ENCODE measurements at places on chromosomes 6 and 20. TPM values are rescaled to one million over a fixed set of nuclear protein-coding genes. Genes with fewer than 3 reads are reported as not detected.

DNA sequence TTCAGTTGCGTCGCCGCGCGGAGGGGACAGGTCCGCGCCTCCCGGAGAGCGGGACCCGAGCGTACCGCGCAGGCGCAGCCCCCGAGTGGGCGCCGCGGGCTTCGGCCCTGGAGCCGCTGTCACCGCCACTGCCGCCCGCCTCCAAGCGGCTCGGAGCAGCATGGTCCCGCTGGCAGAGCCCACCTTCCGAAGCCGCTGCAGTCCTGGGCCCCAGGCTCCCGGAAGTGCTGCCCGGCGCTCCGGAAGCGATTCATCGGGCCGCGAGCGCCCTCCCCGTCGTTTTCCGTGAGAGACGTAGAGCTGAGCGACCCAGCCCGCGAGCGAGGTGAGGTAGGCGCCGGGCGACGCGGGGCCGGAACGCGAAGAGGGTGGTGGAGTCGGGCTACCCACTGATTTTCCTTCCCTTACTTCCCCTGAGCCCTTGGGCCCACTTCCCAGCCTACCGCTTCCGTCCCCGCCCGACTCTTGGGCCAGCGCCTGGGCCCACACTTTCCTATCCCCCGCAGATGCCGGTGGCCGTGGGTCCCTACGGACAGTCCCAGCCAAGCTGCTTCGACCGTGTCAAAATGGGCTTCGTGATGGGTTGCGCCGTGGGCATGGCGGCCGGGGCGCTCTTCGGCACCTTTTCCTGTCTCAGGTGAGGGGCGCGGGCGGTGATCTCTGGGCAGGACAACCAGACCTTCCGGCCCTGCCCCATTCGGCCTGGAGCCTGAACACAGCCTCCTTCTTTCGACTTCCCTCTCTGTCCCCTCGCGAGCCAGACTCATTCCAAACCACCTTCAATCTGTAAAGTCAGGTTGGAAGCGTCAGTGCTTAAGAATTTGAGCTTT lies at the start of the genes NFS1 and ROMO1:
NFS1 (minus strand) TSS at position 226 of the 830 bp plus-strand sequence; CDS start at position 162, 64 bp downstream.
ROMO1 (plus strand) TSS at position 279 of the 830 bp plus-strand sequence; CDS start at position 507, 228 bp downstream.
- peak; percentile 76 for DNase-seq

DNA sequence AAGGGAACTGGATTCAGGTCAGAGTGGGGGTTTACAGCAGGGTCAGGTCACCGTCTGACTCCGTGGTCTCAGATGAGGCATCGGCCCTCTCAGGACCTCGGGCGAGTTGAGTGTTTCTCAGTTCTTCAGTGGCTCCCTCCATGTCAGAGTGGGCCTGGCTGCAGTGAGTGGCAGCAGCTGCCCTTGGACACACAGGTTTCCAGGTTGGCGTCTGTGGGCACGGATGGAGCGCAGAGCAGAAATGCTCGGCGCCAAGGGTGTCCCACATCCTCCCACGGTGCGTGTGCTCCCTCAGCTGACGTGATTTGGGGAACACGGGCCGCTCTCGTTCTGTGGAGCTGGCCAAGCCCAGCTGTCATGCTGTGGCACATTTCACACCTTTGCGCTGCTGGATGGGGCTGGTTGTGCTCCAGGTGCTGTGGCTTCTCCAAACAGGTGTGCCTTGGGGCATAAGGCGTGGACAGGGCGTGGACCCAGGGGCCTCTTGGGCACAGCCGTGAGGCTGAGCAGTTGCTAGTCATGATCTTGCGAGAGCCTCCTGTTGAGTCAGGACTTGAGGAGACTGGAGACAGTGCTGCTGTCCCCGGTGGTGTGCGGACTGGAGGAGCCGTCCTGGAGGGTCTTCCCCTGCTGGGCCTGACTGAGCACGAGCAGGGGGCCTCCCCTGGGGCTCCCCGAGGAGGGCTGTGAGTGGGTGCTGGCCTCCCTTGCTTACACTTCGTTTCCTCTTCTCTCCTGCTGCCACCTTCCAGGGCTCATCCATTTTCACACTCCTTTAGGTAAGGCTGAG lies 9.5 kb upstream of the DNAJC5 start:
- no peak for DNase-seq

DNA sequence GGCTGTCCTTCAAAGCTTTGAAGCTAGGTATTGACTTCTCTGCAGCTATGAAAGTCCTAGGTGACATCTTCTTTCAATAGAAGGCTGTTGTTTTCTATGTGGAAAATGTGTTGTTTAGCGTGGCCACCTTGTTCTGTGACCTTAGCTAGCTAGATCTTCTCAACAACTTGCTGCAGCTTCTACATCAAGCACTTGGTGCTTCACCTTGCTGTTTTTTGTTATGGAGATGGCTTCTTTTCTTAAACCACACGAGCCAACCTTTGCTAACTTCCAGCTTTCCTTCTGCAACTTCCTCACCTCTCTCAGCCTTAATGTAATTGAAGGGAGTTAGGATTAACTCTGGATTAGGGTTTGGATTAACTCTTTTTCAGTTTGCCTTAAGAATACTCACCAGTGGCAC lies 128.6 kb upstream of the MMS22L start:
- DNase-seq: no peak

DNA sequence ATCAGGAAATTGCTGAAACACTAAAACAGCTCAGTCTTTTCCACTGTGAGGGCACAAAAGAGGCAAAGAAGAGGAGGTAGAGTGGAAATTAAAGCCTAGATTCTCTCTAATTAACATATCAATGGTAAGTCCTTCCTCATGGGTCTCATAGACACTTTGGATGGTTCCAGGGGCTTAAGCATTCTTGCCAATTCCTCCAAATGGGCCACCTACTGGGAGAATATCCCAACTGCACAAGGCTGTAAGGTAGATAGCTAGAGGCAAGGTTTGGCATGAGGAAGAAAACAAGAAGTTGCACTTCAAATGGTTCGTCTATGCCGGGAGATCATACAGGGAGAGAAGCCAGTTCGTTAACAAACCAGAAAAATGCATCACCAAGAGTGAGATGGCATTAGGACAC lies 107.6 kb upstream of the KHDRBS2 start:
- no peak for DNase-seq

DNA sequence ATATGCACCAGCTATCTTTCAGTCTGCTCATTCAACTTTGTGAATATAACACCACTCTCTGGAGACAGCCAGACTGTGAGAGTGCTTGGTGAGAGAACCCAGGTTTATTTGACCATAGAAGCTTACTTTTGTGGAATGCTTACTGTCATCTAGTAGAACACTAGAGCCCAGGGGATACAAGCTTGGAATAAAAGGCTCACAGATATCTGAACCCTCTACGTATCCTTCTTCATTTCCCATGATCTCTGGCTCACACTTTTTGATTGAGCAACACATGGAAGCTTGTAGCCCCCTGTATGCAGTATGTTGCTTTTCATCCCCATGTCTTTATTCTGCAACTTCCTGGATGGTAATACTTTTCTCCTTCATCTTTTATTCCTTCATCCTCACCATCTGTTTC lies 835.3 kb upstream of the CITED2 start:
- no peak for DNase-seq

- DNase-seq: peak; percentile 9
Measured at GRCh38 chr6:158409451-158409850, 97.2 kb downstream of the TULP4 start.

- DNase-seq: no peak
Measured at GRCh38 chr6:7258231-7258763, 54.7 kb downstream of the SSR1 start.

GRCh38 chr6:158777510-158777909 lies 41.7 kb downstream of the EZR start:
- no peak for DNase-seq

- no peak for DNase-seq
Measured at GRCh38 chr20:31392836-31393235, 2.4 kb upstream of the DEFB119 start.

GRCh38 chr20:3908667-3909066 lies 19.5 kb downstream of the PANK2 start:
- no peak for DNase-seq

GRCh38 chr6:30894935-30895334 lies 10.6 kb downstream of the DDR1 start:
- no peak for DNase-seq

DNA sequence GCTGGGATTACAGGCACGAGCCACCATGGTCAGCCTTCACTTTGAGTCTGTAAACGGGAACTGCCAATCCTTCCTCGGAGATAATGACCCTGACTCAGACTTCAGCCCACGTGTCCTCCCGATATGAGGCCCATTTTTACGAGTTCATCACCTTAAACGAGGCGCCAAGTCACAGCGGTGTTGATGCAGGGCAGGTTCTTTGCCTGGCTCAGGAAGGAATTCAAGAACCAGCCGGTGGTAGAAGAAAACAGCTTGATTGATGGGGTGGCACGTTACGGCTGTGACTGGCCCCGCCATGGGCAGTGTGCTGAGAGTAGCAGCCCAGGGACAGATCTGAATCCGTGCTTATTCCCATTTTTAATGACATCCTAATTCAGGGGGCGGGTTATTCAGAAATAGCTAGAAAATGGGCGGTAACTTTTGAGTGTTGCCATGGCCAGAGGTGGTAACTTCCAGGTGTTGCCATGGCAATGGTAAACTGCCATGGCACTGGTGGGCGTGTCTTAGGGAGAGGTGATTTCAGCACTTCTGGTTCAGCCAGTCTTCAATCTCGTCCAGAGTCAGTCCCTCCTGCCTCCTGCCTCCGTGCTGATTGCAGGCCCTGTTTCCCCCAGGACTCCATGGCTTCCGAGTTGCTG lies 9.1 kb upstream of the MAP1LC3A start:
- no peak for DNase-seq

- no peak for DNase-seq
Measured at GRCh38 chr20:63968928-63969760, 586 bp downstream of the ZNF512B start.

DNA sequence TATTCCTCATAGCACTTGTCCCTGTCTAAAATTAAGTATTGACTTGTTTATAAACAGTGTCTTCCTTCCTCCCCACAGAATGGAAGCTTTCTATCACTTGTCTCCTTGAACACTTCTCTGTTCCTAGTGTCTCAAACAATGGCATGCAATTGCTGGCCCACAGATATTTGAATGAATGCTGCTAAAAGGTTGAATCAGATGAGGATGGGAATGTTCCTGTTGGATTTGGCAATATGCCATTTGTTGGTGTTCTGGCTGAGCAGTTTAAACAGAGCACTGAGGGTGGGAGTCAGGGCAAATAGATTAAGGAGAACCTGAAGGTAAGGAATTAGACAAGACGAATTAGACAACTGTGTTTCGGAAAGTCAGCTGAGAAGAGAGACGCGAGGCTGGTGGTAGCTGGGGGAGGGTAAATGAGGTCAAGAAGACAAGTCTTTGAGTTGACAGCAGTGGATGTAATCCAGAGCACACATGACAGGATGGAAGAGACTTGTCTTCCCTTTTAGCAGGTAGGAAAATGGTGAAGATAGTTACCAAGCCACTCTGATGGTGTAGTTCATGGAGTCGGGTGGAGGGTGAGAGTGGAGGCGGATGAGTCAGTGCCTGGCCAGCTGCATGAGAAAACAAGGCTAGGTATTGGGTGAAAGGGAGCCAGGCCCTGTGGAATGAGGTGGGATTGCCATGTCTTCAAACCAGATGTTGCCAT lies 58.3 kb upstream of the GNRH2 start:
- no peak for DNase-seq

GRCh38 chr20:36501367-36502006 lies 39.8 kb upstream of the MYL9 start:
- DNase-seq: no peak

- DNase-seq: no peak
Measured at GRCh38 chr20:34449674-34450592, 66.3 kb upstream of the DYNLRB1 start.

DNA sequence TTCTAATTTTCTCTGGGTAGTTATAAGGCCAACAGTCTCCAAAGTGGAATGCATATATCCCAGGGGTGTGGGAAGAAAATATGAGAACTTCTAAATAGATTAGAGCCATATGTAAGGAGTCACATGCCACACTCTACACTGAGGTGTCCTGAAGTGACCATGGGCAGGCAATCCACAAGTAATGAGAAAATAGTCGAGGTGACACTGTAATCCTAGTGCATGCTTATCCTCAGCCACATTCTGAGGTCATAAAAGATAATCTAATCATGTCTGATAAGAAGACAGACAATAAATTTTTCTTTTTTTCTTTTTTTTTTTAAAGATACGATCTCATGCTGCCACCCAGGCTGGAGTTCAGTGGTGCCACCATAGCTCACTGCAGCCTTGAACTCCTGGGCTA lies 62.2 kb downstream of the CD164 start:
- DNase-seq: no peak

DNA sequence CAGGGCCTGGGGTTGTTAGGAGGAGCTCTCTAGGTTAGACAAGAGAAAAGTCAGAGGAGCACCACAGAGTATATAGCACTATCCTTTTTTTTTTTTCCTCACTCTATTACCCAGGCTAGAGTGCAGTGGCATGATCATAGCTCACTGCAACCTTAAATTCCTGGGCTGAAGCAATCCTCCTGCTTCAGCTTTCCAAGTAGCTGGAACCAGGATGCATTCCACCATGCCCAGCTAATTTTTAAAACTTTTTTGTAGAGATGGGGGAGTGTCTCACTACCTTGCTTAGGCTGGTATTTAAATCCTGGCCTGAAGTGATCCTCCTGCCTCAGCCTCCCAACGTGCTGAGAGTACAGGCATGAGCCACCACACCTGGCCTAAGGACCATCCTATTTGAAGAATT lies 19.3 kb upstream of the AKIRIN2 start:
- DNase-seq: no peak

- no peak for DNase-seq
Measured at GRCh38 chr20:41300886-41301285, 16.6 kb downstream of the ZHX3 start.

DNA sequence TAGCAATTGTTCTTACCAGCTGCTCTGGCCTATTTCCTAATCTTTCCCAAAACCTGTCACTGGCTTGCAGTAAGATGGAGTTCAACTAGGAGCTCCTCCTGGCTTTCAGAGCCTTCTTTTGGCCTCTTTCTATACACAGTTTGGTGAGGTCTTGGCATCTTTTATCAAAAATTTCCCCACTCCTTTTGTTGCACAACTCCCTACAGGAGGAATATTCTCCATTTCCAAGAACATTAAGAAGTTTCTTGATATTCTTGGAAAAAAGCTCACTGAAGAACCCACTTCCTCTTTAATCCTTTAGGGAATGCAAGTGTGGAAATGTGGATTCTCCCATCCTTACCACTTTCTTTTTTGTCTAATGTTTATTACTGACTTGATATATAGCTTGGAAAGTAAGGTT lies 171.3 kb upstream of the KCNK16 start:
- no peak for DNase-seq

DNA sequence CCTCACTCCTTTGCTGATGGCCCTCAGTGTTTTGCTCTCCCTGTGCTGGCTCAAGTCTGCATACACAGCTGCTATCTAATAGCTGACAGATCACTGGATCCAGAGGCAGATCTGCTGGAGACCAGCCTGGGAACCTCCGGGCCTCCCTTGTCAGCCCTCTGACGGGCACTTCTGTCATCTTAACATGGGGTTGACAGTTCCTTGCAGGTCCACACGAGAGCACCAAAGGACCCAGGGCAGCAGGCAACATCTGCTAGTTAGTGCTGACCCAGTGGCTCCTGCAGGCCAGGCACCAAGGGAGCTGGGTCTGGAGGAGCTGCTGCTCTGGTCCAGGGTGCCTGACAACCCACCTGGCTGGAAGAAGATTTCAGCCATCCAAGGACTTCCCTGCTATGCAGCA lies 208.1 kb downstream of the UST start:
- no peak for DNase-seq

The OXT gene
- not detected for total RNA-seq

The JAG1 gene
- 9.9 TPM for total RNA-seq

The SLC35D3 gene
- not detected for total RNA-seq

The KIF25 gene
- 0.51 TPM for total RNA-seq

The C20orf204 gene
- total RNA-seq: not detected

The NKX2-2 gene
- 0.56 TPM for total RNA-seq

The KHDC1L gene
- total RNA-seq: not detected

The LAMA4 gene
- 16.4 TPM for total RNA-seq
